ENCODE measurements at places on chromosomes 1 and 21. TPM values are rescaled to one million over a fixed set of nuclear protein-coding genes. Genes with fewer than 3 reads are reported as not detected.

- no peak overlapping the region for H3K27ac ChIP-seq
- H3K4me3 ChIP-seq: no peak overlapping the region
- H3K27me3 ChIP-seq: peaks cover 11% of the 10 kb centered on the region
- no peaks in the 10 kb centered on the region for H3K4me1 ChIP-seq
- DNase-seq: no peak
Observed at GRCh38 chr1:177857285-177857684, 112.6 kb downstream of the SEC16B start.

The SRGAP2 gene
- total RNA-seq: 58.2 TPM

The SPATA45 gene
- not detected for total RNA-seq

The PCSK9 gene
- total RNA-seq: 39.6 TPM

GRCh38 chr1:180299479-180300221 lies 69.6 kb downstream of the LHX4 start:
- no peak overlapping the region for H3K4me3 ChIP-seq
- H3K4me1 ChIP-seq: no peaks in the 10 kb centered on the region
- H3K36me3 ChIP-seq: no peaks in the 10 kb centered on the region
- no peak overlapping the region for H3K27ac ChIP-seq
- H3K27me3 ChIP-seq: no peaks in the 10 kb centered on the region

DNA sequence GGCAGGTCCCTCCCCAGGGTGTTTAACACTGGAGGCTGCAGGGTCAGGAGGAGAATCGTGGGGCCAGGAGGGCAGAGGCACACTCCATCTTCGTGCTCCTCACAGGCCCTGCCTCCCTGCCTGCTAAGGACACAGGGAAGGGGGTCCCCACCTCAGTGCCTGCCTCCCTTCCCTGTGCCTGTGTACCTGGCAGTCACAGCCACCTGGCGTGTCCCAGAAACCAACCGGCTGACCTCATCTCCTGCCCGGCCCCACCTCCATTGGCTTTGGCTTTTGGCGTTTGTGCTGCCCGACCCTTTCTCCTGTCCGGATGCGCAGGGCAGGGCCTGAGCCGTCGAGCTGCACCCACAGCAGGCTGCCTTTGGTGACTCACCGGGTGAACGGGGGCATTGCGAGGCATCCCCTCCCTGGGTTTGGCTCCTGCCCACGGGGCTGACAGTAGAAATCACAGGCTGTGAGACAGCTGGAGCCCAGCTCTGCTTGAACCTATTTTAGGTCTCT lies 623 bp upstream of the BGLAP start:
- H3K27ac ChIP-seq: no peak overlapping the region
- H3K36me3 ChIP-seq: no peaks in the 10 kb centered on the region
- H3K4me3 ChIP-seq: no peak overlapping the region

The FPGT gene
- 12.0 TPM for total RNA-seq

The CDA gene
- total RNA-seq: 28.6 TPM

DNA sequence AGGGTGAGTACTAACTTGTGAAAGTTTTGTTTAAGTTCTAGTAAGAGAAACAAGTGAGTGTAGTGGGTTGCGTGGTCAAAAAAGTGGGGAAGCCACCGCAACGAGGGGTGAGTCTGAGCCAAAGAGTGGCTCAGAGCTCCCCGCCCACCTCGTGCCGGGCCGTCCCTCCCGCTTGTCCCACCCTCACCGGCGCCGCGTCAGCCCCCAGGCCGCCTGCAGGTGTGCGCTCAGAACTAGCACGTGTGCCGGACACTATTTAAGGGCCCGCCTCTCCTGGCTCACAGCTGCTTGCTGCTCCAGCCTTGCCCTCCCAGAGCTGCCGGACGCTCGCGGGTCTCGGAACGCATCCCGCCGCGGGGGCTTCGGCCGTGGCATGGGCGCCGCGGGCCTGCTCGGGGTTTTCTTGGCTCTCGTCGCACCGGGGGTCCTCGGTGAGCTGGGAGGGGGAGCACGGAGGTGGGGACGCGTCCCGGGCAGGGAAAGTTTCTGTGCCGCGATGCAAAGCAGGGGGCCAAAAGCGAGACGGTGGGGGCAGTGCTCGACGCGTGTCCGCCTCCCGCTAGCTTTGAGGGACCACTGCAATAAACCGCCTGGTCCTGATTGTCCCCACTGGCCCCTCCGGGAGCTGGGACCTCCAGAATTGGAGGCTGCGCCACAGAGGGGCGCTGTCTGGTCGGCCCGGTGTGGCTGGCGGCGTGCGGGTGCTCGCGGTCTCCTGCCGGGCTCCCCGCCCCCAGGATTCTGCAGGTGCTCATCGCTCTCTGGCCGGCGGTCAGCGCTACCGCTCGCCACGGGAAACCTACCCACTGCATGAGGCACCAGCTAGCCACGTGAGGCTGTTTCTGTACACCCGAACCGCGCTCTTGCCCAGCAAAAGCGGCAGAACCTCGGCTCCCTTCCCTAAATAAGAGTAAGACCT lies at the start of gene CR2:
Gene CR2 (plus strand): TSS at position 283 of the 919 bp plus-strand sequence. CDS start 91 bp downstream, at position 374.
- H3K27ac ChIP-seq: no peak within 1 kb of the TSS
- peak within 1 kb of the TSS; percentile 49 for H3K4me3 ChIP-seq
- H3K4me1 ChIP-seq: peaks cover 6% of the 10 kb centered on the region

DNA sequence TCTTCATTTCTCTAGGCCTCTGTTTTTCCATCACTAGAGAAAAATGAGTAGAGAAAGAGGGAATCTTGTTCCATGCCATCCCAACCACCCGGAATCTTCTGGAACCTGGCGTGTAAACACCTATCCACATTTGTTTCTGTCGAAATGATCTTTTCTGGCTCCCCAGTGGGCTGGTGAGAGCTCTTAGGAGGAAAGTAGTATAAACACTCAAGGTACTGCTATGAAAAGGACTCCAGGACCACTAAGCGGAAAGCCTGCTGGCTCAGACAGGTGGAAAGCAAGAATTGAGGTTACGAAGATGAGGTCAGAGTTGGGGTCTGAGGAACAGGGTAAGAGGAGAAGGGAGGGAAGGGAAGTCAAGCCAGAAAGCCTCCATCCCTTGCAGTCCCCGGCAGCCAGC lies 90.8 kb downstream of the PLXNA2 start:
- no peaks in the 10 kb centered on the region for H3K36me3 ChIP-seq
- peaks cover 8% of the 10 kb centered on the region for H3K27me3 ChIP-seq
- H3K27ac ChIP-seq: no peak overlapping the region
- no peaks in the 10 kb centered on the region for H3K4me1 ChIP-seq
- no peak for DNase-seq
- no peak overlapping the region for H3K4me3 ChIP-seq

The PATJ gene
- 48.8 TPM for total RNA-seq

DNA sequence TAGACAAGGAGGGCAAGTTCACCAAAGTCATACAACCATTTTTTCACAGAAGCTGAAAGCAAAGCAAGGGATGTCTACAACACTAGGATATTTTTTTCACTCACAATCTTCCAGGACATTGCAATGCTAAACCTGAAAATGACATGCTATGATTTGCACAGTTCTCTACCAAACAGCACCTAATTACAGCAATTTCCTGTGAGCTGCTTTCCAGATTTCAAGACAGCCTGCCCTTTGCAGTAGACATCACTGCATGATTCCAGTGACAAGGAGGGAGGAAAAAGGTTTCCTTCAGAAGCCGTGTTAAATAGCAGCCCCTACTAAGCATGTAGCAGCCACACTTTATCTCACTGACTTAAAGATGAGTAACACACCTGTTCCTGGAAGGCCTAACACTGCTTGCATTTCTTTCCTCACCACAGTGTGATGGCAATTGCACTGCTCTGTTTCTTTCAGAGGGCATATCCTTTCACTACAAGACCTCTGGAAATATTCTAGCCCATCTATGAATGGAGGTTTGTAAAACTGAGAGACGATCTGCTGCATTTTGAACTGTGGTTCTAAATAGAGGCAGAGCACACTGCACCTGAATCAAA lies 97.1 kb downstream of the DUSP10 start:
- no peaks in the 10 kb centered on the region for H3K27me3 ChIP-seq
- no peak overlapping the region for H3K27ac ChIP-seq
- no peaks in the 10 kb centered on the region for H3K4me1 ChIP-seq
- H3K4me3 ChIP-seq: no peak overlapping the region
- H3K36me3 ChIP-seq: no peaks in the 10 kb centered on the region
- DNase-seq: no peak

The LMOD1 gene
- 0.12 TPM for total RNA-seq

GRCh38 chr1:113891631-113892220 lies 4.3 kb upstream of the BCL2L15 start:
- peaks cover 28% of the 10 kb centered on the region for H3K4me1 ChIP-seq
- no peaks in the 10 kb centered on the region for H3K36me3 ChIP-seq

- H3K36me3 ChIP-seq: no peaks in the 10 kb centered on the region
- H3K4me1 ChIP-seq: no peaks in the 10 kb centered on the region
- no peak overlapping the region for H3K4me3 ChIP-seq
- no peak overlapping the region for H3K27ac ChIP-seq
- DNase-seq: peak; percentile 26
- no peaks in the 10 kb centered on the region for H3K27me3 ChIP-seq
Observed at GRCh38 chr21:25708467-25709065, 26.1 kb downstream of the ATP5PF start.

GRCh38 chr1:206895325-206895724 lies 1.9 kb upstream of the IL24 start:
- H3K27me3 ChIP-seq: no peaks in the 10 kb centered on the region
- peaks cover 9% of the 10 kb centered on the region for H3K4me1 ChIP-seq
- H3K36me3 ChIP-seq: no peaks in the 10 kb centered on the region
- no peak for DNase-seq
- H3K4me3 ChIP-seq: no peak overlapping the region

DNA sequence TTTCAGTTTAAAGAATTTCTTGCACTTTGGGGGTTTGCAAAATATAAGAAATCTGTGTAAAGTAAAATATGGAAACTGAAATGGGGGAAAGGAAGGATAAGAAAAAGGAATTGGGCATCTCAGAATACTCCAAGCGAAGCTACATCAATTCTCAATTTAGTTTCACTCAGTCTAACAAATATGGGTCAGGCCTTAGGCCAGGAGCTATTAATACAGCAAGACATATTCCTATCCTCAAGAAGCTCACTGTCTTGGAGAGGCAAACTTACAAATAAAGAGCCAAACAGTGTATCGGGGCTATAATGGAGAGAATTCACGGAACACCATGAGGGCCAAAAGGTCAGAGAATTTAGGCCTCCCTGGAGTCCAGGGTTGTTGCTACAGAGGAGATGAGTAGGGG lies 43.0 kb upstream of the CCDC190 start:
- H3K27me3 ChIP-seq: no peaks in the 10 kb centered on the region
- DNase-seq: no peak
- no peak overlapping the region for H3K27ac ChIP-seq
- H3K36me3 ChIP-seq: no peaks in the 10 kb centered on the region
- no peaks in the 10 kb centered on the region for H3K4me1 ChIP-seq
- H3K4me3 ChIP-seq: no peak overlapping the region

DNA sequence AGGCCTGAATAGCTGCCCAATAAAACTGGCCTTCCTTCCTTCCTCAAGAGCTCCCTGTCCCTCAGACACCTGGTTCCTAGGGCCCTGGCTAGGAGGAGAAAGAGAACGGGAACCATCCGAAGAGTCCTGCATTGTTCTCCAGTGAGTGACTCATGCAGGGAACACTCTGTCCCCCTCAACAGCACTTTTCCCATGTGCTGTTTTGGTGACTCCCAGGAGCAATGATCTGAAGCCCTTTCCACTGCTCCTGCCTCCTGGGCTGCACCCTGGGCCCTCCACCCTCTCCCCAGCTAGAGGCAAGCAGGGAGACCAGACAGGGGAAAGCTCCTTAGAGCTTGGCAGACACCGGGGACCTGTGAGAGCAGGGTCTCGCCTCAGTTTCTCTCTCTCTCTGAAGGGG lies 18.9 kb downstream of the TNNT2 start:
- no peaks in the 10 kb centered on the region for H3K4me1 ChIP-seq
- H3K27ac ChIP-seq: no peak overlapping the region
- DNase-seq: no peak
- no peak overlapping the region for H3K4me3 ChIP-seq
- no peaks in the 10 kb centered on the region for H3K36me3 ChIP-seq

The CAPN8 gene
- 0.54 TPM for total RNA-seq

- no peaks in the 10 kb centered on the region for H3K36me3 ChIP-seq
- no peaks in the 10 kb centered on the region for H3K4me1 ChIP-seq
- H3K27ac ChIP-seq: no peak overlapping the region
- DNase-seq: no peak
- no peak overlapping the region for H3K4me3 ChIP-seq
- H3K27me3 ChIP-seq: no peaks in the 10 kb centered on the region
Observed at GRCh38 chr1:95876276-95876675, 642.3 kb downstream of the RWDD3 start.

DNA sequence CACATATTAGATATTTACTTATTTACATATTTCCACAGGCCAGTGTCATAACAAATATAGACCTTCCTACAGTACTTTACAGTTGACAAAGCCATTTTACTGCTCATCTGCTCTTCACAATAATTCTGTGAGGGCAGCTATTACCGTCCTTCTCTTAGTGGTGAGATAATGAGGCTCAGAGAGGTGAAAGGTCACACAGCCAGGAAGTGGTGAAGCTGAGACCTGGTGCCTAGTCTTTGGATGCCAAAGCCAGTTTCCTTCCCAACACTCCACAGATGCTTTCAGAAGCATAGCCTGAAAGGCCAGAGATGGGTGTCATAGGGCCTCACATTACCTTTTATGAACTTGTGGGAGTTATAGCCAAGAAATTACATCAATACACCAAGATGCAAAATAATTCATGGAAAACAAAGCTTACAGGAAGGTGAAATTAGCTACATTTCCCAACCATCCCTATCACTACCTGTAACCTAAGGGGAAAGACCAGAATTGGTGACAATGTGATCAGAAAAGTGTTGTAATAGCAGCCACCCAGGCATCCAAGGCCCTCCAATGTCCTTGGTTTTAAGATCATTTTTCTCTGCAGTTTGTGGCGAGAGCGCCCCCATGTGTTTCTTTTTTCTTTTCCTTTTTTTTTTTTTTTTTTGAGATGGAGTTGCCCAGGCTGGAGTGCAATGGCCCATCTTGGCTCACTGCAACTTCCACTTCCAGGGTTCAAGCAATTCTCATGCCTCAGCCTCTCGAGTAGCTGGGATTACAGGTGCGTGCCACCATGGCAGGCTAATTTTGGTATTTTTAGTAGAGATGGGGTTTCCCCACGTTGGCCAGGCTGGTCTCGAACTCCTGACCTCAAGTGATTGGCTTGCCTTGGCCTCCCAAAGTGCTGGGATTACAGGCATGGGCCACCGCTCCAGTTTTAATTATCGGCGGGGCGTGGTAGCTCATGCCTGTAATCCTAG lies 26.5 kb upstream of the RPL11 start:
- H3K4me3 ChIP-seq: no peak overlapping the region
- peak; percentile 34 for DNase-seq
- H3K27ac ChIP-seq: no peak overlapping the region
- no peaks in the 10 kb centered on the region for H3K27me3 ChIP-seq
- H3K4me1 ChIP-seq: no peaks in the 10 kb centered on the region

GRCh38 chr21:33041981-33042380 lies 16.2 kb downstream of the OLIG2 start:
- H3K36me3 ChIP-seq: no peaks in the 10 kb centered on the region
- no peak overlapping the region for H3K4me3 ChIP-seq
- peaks cover 9% of the 10 kb centered on the region for H3K4me1 ChIP-seq
- no peak for DNase-seq
- H3K27me3 ChIP-seq: peaks cover 23% of the 10 kb centered on the region

The MATN1 gene
- total RNA-seq: 0.12 TPM

GRCh38 chr1:209029737-209030136 lies 553.8 kb upstream of the CAMK1G start:
- H3K27me3 ChIP-seq: no peaks in the 10 kb centered on the region
- H3K36me3 ChIP-seq: no peaks in the 10 kb centered on the region
- no peak overlapping the region for H3K27ac ChIP-seq
- H3K4me3 ChIP-seq: no peak overlapping the region
